Stimulated activated CD4-positive, alpha-beta T cell treated with anti-CD3 and anti-CD28 coated beads, Interleukin-4, amount 100 ng/mL, for 1 hour (primary cell): ENCODE measurements at places on chromosomes 16 and 17.

GRCh38 chr17:43741636-43742035, 17.0 kb downstream of the SOST start:
- DNase-seq = no peak

- no peak for DNase-seq
These were observed 16.6 kb downstream of the TRPV2 start for GRCh38 chr17:16432017-16432416.

- no peak for DNase-seq
These were observed at the start of gene B3GNT9 for GRCh38 chr16:67150833-67151396. Gene B3GNT9, minus strand, starts transcription at chr16:67150998. Its CDS starts 513 bp downstream, at chr16:67150485.

DNA sequence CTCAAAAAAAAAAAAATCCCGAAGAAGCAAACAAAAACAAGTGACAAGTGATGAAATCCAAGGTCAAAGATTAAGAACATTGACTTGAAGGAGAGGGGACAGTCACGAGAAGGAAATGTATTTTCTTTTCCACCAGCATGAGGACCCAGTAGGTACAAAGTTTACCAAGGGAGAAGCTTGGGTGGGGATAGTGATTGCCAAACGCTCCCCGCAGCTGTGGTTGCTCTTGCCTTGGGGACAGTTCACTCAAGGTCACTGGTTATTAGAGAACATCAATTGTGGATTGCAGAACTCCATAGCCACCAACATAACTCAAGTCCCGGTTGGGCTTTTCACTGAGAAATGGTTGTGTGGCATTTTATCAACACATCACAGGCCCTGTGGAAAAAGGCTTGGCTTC, 27.0 kb downstream of the RSL1D1 start:
- DNase-seq = no peak

- DNase-seq = no peak
These were observed 31.8 kb downstream of the NSMCE1 start for GRCh38 chr16:27236635-27237218.

DNA sequence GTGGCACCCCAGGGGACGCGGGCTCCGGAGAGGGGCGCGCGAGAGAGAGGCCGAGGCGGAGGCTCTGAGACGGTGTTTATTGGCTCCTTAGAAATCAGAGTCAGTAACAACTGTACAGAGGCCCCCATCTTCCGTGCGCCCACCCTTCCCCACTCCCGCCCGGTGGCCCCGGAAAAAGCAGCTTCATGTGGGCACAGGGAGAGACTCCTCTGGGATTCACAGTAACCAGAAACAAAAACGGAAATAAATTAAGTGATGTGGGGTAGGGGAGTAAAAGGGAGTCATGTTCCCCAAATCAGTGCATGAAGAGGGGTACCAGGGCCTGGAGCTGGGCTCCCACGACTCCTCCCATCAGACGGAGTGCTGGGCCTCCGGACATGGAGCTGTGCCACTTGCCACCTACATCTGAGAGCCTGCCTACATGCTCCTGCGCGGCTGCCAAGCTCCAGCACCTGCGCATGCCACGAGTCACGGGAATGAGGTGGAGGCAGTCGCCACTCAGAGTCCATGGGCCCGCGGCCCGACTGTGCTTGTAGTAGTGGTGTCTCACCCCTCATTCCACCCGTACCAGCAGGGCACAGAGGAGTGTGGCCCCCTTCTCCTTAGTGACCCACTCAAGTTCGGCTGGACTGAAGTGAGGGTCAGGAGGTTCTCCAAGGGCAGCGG, 543 bp upstream of the GPS2 start:
- no peak for DNase-seq

DNA sequence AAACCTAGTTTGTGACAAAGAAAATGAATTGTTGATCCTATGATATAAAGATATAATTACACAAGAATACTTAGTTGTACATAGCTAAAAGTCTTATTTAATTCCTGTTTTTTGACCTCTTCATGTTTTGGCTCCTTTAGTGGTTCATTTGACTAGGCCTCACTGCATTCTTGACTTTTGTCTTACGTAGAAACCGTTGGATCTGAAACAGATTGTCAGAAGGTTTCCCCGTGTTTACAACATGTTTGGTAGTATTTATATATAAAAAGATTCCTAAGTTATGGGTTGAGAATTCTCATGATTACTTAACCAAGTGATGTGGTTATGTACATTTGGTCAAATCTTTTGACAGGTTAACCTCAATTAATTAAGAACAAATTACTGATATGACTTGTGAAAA, 162.8 kb downstream of the BCAS3 start:
- DNase-seq = no peak

DNA sequence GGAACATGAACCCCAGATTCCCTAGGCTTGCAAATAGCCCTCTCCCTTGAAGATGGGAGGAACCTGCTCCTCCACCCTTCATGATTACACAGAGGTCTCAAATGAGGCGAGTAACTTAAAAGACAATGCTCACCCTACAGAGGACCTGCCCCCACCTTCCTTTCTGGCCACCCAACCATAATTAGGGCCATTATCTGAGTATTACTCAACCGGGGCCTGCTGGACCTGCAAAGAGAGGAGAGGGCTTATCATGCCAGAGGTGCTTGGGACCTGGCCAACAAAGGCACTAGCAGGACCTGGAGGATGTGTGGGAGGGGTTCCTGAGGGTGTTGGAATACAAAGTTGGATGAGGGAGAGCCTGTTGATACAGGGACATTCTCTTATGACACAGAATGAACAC, 42.4 kb downstream of the RNF157 start:
- no peak for DNase-seq
